ENCODE measurements at places on chromosomes 1 and 21.
A peak's percentile ranks its signal among the peaks of the same experiment; 100 is the strongest.

DNA sequence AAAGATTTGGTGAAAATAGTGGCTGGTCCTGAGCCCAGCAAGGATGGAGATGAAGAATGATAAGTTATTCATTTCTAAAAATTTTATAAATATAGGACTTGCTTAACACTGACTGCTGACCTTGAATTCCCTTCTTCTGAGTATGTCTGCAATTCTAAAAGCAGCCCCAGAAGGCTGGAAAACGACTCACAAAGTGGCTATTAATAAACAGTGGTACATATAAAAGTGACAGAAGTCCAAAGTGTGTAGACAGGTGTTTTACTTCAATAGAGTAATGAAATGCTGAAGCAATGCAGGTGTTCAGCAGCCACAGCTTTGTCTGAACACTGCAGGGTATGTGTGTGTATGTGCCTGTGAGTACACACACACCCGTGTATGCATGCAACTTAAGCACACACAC is 219.0 kb upstream of the NRIP1 start:
- DNase-seq = no peak

- no peak for DNase-seq
Measured at GRCh38 chr1:65235867-65236805, 73.2 kb upstream of the DNAJC6 start.

DNA sequence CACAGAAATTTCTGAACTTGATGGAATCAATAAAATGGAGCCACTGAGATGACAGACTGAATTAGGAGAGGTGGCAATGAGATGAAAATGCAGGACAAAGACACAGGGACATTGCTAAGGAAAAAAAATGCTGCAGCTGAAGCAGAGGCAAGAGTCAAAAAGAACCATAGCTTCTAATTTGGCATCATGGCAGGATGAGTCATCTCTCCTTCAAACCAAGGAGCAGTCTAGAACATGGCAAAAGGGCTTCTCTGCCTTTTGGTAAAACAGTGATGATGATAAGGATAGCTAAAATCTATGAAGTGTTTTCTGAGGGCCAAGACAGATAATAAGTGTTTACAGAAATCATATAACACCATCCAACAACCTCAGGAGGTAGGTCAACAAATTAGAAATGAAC is 16.8 kb downstream of the SLC19A2 start:
- no peak for DNase-seq

GRCh38 chr1:175129182-175129581 is 61.5 kb downstream of the TNN start:
- no peak for DNase-seq

- no peak for DNase-seq
Measured at GRCh38 chr1:198333744-198334143, 176.9 kb downstream of the NEK7 start.

DNA sequence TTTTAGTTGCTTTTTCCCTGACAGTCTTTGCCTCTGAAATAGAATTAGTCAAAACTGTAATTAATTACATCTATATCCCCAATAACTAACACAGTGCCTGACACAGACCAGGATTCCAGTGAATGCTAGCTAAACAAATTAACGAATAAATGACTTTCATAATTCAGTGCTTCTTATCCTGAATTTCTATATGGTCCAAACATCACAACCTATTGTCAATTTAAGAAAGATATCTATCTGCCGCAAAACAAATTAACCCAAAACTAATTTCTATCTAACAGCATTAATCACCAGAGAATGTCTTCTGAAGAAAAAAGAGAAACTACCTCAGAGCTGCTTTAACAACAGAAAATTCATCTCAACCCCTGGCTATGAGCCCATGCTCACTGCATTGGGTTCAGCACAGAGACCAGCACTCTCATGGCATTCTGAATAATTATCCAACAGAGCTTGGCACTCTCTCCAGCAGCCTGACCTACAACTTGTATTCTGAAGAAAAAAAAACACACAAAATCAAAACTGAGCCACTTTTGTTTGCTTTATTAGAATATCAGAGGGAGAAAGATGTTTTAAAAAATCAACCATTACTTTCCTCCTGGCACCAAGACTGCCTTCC is 547.3 kb upstream of the BEND5 start:
- no peak for DNase-seq

GRCh38 chr21:24428591-24429199 is 1178.6 kb downstream of the MRPL39 start:
- DNase-seq = no peak

DNA sequence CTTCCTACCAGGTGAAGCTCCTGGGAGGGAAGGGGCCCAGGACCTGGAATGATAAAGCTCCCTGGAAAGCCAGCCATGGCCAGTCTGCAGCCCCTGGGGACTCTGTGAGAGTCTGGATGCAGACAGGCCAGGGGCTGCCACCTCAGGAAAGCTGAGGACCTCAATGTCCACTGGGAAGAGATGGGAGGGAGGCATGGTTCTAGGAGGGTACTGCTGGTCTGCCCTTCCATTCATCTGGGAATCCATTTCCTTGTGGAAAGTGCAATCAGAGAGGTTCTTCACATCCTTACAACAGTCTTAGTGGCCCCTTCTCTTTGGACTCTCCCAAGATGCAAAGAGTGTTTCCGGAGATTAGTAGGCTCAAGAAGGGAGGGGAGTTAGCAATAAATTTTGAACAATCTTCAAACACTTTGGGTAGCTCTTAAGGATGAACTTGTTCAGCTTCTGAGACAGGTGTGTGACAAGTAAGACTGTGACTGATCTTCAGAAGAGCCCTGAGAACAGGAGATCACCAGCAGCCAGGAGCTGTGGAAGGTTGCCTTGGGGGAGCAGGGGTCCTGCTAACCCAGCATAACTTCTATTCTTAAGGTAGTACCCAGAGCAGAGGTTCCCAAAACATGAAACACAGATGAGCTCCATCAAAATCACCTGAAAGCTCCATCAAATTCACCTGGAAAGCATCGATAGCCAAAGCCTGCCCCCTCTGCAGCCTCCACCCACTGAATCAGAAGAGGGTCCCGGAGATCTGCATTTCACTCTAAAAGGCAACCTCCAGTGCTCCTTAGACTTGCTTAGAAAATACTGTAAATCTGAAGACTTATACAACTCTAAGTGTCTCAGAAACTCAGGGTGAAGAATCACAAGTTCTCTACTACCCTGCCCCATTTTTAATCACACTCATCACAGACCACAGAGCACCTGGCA is 616 bp upstream of the LAX1 start:
- no peak for DNase-seq

DNA sequence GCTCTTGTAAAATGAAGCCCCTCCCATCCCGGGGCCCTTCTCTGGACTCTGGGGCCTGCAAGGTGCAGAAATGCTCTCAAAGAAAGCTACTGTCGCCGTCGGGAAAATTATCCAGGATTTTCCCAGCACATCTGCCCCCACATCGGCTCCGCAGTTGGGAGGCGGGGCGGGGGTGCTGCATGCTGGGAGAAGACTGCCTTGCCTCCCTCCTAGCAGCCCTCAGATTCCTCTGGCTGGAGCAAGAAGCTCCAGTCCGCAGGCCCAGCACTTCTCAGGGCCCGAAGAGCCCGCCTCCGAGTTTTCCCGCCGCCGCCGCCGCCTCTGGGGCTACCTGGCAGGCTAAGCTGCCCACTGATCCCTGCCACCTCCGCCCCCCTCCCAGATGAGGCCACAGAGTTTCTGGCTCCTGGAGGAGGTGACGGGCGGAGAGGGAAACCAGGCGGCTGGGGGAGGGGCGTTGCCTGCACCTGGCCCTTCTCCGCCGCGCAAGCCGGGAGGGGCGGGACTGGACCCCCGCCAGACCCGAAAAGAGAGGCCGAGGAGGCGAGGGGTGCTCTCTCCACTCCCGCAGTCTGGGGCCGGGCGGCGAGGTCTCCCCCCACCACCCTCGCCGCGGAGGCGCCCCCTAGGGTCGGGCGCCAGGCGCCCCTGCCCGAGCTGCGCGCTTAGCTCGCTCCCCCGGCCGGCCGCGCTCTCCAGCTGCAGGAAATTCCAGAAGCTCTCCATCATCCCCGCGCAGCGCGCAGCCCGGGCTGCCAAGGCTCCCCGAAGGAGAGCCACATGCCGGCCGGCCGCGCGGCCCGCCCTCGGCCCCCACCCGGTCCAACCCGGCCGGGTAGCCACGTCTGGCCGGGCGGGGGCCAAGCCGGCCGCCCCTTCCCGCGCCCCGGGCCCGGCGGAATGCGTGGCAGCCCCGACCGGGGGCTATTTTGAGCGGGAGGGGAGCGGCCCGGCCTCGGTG is 28.8 kb downstream of the AHDC1 start:
- no peak for DNase-seq

- DNase-seq = no peak
Measured at GRCh38 chr1:215040190-215040589, 42.3 kb upstream of the KCNK2 start.

DNA sequence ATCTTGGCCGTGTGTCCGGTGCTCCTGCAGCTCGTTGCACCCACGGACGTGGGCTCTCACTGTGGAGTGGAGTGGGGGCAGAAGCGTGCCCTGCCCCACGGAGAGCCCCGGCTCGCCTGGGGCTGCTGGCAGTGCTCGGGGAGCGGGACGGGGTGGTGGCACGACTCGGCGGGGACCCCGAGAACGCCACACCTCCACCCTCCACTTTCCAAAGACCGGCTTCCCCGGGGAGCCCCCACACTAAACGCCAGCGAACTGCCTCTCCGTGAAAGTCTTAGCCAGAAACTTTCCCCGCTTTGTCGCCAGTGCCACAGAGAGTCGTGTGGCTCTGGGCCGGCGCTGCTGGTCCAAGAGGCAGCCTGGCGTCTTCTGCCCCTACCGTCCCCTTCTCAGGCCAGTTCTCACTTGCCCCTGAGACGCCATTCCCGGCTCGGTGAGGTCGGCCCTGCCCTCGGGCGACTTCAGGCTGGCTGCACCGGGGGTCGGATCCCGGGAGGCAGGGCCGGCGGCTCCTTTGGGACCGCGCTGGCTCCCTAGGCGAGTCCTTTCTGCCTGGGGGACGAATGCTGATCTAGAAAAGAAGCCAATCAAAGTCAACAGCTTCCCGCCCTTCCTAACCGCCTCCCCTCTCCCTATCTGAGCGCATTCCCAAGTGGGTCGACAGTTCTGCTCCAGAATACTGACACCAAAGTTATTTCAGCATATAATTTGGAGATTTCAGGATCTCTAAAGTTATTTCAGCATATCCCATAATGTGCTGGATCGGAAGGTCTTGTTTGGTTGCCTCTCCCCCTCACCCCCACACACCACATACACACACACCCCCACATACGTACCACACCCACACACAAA is 2.6 kb upstream of the SAMD13 start:
- no peak for DNase-seq

GRCh38 chr1:117167402-117167801 is 43.3 kb downstream of the VTCN1 start:
- no peak for DNase-seq

DNA sequence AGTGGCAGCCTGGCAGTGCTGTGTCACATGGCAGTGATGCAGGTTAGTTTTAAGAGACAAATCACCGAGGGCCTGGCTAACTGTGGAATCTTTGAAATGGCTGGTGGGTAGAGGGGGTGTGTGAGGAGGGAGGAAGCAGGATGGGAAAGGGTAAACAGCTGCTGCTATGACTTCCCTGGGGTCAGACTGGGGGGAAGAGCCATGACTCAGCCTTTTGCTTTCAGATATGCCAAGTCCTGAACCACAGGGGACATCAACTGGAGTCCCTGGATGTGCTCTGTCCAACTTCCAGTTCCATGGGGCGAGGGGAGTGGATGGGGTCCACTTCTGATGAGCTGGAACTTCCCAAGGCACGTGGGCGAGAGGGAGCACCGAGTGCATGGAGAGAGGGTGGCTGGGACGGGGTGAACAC is 121.1 kb upstream of the ADAR start:
- DNase-seq = no peak

- no peak for DNase-seq
Measured at GRCh38 chr1:241390526-241390925, 33.5 kb upstream of the RGS7 start.

- DNase-seq = no peak
Measured at GRCh38 chr21:44564886-44565598, 6.4 kb upstream of the KRTAP10-3 start.

GRCh38 chr1:21518774-21519455 is 9.7 kb downstream of the ALPL start:
- no peak for DNase-seq

DNA sequence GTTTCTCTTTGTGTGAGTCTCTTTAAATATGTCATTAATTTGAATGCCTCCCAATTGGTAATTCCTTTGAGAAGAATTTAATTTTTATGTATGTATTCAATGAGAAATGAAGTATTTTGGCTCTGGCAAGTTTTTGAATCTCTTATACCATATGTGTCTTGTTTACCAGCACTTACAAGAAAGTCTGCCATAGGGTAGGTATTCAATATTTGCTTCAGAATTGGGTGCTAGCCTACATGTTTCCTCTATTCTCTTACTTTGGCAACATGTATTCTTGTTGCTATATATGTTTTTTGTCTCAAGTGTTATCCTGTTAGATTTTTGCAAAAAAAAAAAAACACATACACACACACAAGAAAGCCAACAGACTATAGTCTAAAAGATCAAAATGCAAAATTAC is 350.5 kb upstream of the PRMT6 start:
- no peak for DNase-seq

- DNase-seq = no peak
Measured at GRCh38 chr1:219954736-219955421, 26.5 kb upstream of the SLC30A10 start.

- DNase-seq = no peak
Measured at GRCh38 chr1:22676916-22677583, 24.0 kb downstream of the C1QB start.

- DNase-seq = no peak
Measured at GRCh38 chr1:235291599-235292091, 36.3 kb downstream of the ARID4B start.

DNA sequence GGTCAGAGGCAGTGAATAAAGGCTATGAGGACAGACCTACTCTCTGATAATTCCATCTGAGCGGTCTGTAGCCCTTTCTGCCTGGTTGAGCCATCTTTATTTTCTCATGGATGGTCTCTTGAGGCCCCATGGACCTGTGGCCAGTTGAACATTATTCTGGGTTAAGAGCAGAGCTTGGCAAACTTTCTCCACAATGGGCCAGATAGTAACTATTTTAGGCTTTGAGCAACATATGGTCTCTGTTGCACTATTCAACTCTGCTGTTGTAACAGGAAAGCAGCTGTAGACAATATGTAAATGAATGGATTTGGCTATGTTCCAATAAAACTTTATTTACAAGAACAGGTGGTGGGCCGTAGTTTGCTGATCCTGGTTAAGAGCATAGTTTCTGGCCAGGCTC is 62.7 kb downstream of the KAZN start:
- DNase-seq = no peak

GRCh38 chr1:17829579-17829978 is 74.4 kb downstream of the ACTL8 start:
- DNase-seq = no peak

- DNase-seq = peak; percentile 10
Measured at GRCh38 chr1:45012639-45013278, 705 bp downstream of the UROD start.

DNA sequence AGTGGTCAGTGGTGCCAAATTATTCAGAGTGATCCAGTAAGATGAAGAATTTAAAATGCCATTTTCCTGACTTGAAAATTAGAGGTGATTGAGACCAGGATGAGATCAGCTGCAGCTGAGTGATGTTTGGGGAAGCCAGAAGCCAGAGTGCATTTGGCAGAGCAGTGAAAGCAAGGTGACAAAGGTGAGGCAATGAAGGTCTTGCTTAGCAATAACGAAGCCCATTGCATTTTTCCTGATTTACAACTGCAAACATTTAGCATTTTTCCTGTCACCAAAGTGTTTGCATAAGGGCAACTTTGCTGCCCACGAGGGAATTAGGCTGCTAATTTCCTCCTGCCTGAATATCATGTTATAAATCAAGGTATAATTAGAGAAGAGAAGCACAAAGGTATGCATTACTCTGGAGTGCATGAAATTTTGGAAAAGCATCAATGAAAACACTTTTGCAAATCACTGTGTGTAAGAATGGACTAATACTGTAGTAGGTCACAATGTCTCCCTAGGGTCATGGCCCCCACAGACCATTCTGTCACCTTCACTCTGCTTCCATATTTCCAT is 188.2 kb upstream of the LYPLAL1 start:
- no peak for DNase-seq

All from activated T-helper 1 cell treated with Interleukin-2 at 50 U/mL for 16 hours (primary cell).